ENCODE measurements at places on chromosomes 5 and 9.

DNA sequence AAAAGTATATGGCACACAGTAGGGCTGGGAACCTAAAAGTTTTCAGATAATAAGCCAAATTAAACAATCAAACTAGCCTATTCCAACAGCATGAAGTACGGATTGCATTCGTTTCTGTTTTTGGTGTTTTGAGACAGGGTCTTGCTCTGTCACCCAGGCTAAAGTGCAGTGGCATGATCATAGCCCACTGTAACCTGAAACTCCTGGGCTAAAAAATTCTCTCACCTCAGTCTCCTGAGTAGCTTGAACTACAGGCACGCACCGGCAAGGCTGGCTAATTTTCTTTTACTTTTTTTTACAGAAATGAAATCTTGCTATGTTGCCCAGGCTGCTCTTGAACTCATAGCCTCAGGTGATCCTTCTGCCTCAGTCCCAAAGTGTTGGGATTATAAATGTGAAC lies 5.2 kb downstream of the RFX3 start:
- DNase-seq: no peak

- no peak for DNase-seq
Measured at GRCh38 chr5:137833463-137833862, 34.2 kb upstream of the MYOT start.

- no peak for DNase-seq
Measured at GRCh38 chr5:859391-859790, 8.6 kb upstream of the ZDHHC11 start.

GRCh38 chr9:100499866-100500265 lies 26.9 kb downstream of the TMEFF1 start:
- no peak for DNase-seq

DNA sequence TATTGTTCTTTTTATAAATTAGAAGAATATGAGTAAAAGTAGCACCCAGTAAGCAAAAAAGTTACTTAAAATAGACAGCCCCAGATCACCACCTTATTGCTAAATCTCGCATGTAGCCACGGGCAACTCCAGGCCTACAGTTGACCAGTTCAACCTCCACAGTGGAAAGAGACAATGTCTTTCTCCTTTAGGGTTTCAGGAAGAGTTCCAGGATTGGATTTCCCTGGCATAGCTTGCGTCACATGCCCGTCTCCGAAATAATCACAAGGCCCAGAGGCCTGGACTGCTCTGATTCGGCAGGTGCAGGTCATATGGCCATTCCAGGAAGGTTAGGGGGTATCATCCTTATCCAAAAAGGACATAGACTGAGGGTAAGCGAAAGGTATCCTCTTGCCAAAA lies 9.9 kb upstream of the PFDN1 start:
- DNase-seq: no peak

DNA sequence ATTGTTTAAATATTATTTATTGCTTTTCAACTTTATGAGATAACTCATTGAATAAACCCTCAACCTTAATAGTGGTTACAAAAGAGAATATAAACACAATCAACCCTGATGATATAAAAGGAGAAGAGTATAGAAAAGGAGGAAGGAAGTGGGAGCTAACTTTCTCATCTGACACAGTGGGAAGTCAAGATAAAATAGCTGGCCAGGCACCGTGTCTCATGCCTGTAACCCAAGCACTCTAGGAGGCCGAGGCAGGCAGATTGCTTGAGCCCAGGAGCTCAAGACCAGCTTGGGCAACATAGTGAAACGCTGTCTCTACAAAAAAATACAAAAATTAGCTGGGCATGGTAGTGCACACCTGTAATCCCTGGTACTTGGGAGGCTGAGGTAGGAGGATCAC lies 93.5 kb downstream of the PPP2R2B start:
- no peak for DNase-seq

- no peak for DNase-seq
Measured at GRCh38 chr9:36833954-36834353, 200.1 kb downstream of the PAX5 start.

- DNase-seq: no peak
Measured at GRCh38 chr5:122292332-122292731, 19.7 kb upstream of the SNCAIP start.

DNA sequence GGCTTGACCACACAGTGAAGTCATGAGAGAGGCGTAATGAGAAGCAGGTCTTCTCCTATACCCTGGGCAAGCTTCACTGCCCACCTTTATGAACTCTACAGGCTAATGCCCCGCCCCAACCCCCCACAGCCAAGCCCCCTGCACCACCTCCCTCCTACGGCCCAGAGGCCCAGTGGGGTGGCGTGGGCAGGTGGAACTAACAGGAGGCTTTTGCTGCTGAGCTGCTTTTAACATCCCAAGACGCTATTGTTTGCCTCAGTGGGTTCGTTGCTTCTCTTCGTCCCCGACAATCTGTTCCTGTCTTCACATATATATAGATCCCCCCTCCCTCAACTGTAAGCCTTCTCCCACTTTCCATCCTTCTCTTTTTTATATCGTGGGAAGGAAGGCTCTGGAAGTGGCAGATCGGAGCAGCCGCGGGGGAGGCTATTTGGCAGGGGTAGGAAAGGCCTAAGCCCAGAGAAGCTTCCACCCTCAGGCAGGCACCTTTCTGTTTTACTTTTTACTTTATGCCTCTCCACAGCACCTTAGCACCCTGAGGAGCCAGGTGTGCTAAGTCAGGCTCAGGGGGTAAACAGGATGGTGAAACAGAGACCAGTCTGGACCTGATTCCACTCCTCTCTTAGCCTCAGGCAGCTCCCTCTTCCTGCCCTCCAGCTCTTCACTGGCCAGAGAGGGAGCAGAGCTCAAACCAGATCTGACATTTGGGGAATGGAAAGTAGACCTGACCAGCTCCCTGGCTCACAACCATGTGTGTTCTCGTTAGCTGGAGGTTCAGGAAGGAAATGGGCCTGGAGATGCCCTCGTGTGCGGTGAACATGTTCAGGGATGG lies 26.5 kb downstream of the CD74 start:
- DNase-seq: no peak

DNA sequence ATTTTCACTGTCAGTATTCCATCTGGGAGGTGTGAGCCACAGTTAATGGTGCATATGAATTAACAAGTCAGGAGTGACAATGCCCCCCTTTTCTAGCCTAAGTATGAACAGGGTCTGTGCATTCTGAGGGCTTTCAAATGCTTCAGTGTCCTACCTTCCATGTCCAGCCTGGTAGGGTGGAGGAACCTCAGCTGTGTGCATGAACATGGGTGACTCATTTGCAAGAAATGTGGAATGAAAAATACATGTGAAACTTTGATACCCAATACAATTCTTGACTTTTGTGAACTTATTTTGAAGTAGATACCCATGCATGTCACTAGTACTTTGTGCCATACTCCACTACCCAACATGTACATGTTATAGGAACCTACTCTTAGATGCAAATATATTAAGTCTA lies 375.8 kb downstream of the SEMA5A start:
- DNase-seq: no peak

Measured in T-helper 17 cell (primary cell).